ENCODE measurements at places on chromosomes 4 and X.

- DNase-seq, result no peak
Observed at GRCh38 chr4:122831515-122832196, 5.0 kb downstream of the FGF2 start.

DNA sequence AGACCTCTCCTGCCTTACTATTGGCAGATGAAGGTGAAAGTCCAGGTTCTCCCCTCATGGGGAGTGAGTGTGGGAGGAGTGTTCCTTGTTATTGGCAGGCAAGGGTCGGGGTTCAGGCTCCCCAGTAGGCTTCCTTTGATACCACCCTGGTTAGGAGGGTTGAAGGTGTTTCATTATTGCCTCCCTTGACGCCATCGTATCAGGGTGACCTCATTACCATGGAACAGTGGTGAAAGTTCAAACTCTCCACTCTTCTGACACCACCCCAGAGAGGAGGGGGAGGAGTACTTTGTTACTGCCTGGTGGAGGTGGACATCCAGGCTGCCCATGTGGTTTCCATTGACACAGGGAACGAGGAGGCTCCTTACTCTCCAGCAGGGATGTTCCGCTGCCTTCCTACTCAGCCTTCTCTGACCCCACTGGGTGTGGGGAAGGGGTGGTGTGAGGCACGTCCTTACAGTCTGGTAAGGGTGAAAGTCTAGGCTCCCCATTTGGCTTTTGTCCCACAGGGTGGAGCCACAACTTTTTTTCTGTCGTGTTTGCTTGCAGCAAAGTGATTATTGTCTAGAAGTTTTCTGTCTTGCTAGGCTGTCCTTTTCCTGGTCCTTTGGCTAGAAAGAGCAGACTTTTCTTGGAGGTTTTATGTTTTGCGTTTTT is 37.2 kb upstream of the USP9X start:
- DNase-seq, result no peak

DNA sequence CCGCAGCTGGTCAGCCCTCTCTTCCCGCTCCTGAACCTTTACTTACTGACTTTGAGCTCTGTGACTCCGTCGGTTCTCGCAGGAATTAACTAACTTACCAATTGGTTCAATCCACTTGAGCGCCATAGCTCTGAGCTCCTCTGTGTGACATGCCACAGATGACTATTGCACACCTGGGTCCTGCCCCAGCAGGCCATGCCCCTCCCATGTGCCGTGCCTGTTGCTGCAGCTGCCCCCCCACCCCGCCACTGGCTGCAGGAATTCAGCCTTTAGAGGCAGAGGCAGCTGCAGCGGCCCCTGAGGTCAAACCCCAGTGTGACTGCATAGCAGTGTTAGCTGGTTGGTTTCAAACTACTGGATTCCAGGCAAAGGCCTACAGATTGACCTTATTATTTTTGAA is 70.6 kb downstream of the MTMR1 start:
- no peak for DNase-seq

- DNase-seq, result no peak
Observed at GRCh38 chr4:21757248-21757647, 191.3 kb downstream of the KCNIP4 start.

DNA sequence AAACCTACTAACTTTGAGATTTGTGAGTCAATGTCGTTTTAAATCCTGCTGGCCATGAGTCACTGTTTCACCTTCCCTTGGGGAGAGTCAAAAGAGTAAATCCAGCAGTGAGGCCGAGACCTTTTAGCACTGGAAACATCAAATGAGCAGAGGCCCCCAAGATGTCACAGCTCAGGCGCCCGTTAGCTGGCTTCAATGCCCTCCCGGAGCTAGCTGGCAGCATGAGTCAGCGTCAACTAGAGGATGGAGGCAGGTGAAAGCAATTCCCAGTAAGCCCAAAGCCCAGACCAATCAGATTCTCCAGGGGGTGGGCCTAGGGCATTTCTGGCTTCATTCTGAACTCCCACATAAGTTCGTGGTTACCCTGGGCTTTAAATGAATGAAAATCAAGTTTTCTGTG is 170.9 kb downstream of the CLCN4 start:
- DNase-seq, result no peak

- no peak for DNase-seq
Observed at GRCh38 chr4:184897895-184898294, 72.1 kb upstream of the ACSL1 start.

DNA sequence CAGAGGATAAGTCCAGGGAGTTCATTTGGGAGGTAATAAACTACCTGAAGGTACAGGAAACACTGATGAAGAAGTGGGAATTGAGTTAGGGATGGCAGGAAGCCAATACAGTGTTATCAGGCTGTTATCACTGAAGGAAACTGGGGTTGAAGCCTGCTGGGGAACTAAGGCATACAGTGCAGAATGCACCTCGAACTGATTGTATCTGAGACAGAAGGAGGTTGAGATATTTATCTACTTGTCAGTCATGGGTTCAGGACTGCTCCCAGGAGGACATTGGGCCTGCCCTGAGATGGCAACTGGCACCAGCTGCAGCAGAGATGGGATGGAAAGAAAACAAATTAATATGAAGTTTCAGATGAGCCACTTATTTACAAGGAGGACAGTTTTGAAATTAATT is 35.5 kb upstream of the CD38 start:
- DNase-seq, result no peak

DNA sequence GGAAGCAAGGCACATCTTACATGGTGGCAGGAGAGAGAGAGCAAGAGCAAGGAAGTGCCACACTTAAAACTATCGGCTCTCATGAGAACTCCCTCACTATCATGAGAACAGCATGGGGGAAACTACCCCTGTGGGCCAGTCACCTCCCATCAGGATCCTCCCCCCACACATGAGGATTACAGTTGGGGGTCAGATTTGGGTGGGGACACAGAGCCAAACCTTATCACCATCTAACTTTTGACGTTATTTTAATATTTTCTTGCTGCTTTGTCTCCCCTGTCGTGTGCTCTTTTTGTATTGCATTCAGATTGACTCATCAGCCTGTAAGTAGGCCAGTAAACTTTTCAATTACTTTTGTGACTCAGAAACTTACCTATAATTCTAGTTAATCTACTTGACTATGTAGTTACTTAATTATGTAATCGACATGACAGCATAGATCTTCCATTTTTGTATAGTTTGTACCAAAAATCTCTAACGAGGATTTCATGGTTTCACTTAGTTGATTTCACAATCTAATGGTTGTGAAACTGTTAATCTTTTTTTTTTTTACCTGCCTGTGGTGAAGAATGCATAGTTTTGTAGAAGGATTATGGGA is 18.3 kb downstream of the STIM2 start:
- no peak for DNase-seq

- DNase-seq, result no peak
Observed at GRCh38 chrX:72001471-72001870, 90.8 kb downstream of the NHSL2 start.

GRCh38 chrX:53312946-53313727 is 31.8 kb upstream of the IQSEC2 start:
- peak; percentile 75 for DNase-seq

Measured in cerebellar cortex (tissue), 1 donor.